ENCODE measurements at places on chromosomes 4 and X. TPM values are rescaled to one million over a fixed set of nuclear protein-coding genes. Genes with fewer than 3 reads are reported as not detected.

DNA sequence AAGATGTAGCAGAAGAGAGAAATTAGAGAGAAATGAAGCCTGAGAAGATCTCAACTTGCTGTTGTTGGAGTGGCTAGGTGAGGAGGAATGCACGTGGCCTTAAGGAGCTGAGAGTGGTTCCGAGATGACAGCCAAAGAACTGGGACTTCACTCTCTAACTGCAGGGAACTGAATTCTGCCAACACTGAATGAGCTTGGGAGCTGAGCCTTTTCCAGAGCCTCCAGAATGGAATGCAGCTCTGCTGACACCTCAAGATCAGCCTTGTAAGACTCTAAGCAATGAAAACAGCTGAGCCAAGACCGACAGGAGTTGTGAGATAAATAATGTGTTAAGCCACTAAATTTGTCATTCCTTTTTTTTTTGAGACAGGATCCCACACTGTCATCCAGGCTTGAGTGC is 73.0 kb downstream of the TLL1 start:
- DNase-seq: no peak

- no peak for DNase-seq
Observed at GRCh38 chrX:108439426-108439942, at the start of gene COL4A5. TSS of gene COL4A5 (plus strand) at chrX:108439838. CDS start at chrX:108440126, 288 bp downstream.

GRCh38 chr4:105990933-105991332 is 95.7 kb downstream of the NPNT start:
- peak; percentile 87 for DNase-seq

GRCh38 chr4:148469938-148470337 is 27.7 kb upstream of the NR3C2 start:
- no peak for DNase-seq

- DNase-seq: no peak
Observed at GRCh38 chr4:181939199-181939945, 303.8 kb upstream of the TENM3 start.

GRCh38 chr4:117134386-117134785 is 49.0 kb upstream of the TRAM1L1 start:
- peak; percentile 51 for DNase-seq

DNA sequence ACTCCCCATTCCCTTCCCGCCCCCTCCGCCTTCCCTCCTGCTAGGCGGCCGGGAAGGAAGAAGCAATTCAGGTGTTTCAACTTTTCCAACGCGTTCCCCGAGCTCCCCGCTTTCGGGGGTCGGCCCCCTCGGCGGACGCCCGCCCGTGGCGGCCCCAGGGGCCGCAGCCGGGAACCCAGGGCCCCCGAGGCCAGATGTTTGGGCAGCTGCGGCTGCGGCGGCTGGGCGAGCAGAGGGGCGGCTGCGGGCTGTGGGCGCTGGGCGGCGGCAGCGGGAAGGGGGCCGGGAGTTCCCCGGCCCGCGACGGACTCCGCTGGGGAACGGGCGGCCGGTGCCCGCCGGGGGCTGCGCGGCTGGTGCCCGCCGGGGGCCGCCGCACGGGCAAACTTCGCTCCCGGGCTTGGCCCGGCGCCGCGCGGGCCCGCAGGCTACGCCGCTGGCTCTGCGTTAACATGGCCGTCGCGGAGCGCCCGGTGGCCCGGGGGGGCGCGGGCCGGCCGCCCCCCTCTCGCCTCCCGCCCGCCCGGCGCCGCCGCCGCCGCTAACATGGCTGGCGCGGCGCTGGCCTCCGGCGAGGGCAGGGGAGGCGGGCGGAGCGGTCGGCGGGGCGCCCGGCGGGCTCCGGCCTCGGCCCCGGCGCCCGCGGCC is 510 bp downstream of the HMGB3 start:
- DNase-seq: no peak

DNA sequence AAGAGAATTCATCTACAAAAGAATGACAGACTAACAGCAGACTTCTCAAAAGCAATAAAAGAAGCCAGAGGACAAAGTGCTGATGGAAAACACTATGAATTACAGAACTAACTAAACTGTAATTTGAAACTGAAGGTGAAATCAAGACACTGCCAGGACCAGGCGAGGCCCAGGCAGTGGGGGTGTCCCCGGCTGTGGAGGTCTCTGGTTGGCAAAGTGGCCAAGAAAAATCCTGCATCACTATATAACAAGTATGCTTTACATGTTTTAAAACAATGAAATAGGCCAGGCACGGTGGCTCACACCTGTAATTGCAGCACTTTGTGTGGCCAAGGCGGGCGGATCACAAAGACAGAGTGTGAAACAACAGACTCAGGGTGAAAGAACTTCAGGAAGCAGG is 32.9 kb downstream of the CHM start:
- DNase-seq: no peak

DNA sequence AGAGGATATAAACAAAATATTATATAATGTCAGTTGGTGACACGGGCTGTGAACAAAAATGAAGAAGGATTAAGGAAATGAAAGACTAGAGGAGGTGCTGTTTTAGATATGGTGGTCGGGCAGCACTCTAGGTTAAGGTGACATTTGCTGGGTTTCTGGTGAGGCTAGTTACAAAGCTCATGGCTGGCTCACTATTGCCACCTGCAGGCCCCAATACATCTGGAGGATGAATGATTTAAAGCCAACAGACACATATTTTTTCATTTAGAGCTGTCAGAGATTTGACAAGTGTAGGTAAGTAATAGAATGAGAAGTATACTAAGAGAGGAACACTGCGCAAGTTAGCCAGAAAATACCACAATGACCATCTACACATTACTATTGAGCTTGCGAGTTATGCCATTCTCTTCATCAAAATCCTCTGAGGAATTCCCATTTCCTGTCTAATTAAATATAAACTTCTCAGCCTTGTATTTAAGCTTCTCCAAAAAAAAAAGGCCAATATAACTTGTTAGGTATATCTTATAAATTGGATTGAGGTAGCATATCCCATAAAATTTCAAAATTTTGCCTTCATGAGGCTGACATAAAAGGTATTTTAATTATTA is 6.4 kb upstream of the FGG start:
- peak; percentile 2 for DNase-seq

DNA sequence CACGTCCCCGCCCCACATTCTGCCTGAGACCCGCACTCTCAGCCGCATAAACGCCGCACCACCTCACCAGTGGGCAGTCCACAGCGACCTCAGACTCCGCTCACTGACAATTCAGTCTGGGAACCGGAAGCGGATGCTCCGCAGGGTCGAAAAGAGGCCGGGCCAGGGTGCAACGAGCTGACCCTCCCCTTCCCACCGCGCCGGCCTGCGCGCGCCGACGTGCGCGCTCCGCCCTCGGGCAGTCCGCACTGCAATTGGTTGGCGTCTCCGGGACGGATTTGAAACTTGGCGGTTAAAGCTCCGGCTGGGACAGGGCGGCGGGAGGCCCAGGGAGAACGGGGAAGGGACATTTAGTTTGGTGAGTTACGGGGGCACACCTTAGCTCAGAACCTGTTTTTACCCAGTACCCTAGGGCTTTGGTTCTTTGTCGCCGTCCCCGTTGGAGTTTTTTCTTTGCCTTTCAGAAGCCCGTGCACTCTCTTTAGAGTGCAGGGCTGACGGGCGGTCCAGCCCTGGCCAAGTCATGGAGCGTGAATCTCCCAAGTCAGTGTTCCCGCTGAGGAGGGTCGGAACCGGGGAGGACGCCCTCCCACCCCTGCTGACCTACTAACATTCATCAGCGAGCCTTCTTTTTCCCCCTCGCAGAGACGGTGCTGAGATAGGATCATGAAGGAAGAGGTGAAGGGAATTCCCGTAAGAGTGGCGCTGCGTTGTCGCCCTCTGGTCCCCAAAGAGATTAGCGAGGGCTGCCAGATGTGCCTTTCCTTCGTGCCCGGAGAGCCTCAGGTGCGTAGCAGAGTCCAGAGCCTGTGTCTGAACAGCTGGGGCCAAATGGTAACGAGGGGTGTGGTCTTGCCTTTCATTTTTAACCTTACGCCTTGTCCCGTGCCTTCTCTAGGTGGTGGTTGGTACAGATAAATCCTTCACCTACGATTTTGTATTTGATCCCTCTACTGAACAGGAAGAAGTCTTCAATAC is at the start of the genes KIF4A and PDZD11:
KIF4A (plus strand) TSS at position 312 of the 978 bp plus-strand sequence; CDS start at position 667, 355 bp downstream.
PDZD11 (minus strand) TSS at position 135 of the 978 bp plus-strand sequence. CDS start 586 bp downstream, outside the sequence.
- DNase-seq: peak; percentile 71

DNA sequence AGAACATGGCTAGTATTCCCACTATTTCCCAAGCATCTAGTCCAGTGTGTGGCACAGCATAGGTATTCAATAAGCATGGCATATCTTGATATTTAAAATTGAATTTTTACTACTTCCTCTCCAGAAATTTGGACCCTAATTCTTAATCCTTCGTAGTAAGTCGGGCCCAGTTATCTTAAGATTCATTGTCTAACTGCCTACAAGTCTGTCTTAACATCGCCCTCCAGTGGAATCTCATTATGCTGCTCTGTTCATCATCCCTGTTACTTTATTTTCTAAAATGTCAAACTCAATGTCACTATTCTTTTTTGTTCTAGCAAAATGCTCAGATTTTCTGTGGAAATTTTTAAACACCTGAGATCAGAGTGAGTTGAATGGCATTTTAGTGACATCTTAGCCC is 606.2 kb downstream of the KLHL13 start:
- DNase-seq: no peak

DNA sequence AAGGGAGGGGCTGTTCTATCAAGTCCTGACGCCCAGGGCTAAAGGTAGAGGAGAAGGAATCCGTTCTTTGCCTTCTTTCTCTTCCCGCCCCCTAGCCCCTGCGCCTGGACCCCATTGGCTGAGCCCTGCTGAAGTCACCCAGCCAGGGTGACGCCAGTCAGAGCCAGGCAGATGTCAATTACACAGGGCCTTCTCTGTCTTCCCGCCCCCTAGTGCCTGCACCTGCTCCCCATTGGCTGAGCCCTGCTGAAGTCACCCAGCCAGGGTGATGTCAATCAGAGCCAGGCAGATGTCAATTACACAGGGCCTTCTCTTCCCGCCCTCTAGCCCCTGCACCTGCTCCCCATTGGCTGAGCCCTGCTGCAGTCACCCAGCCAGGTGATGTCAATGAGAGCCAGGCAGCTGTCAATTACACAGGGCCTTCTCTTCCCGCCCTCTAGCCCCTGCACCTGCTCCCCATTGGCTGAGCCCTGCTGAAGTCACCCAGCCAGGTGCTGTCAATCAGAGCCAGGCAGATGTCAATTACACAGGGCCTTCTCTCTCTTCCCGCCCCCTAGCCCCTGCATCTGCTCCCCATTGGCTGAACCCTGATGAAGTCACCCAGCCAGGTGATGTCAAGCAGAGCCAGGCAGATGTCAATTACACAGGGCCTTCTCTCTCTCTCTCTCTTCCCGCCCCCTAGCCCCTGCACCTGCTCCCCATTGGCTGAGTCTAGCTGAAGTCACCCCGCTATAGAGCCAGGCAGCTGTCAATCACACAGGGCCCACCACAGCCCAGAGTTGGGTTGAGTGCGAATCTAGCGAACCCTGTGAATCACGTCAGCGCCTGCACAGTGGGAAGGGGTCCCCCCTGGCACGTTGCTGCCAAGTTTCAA is 46.4 kb downstream of the ASMT start:
- no peak for DNase-seq

SCML2 gene
- 8.7 TPM for total RNA-seq

CSTF2 gene
- 10.6 TPM for total RNA-seq

RBMXL3 gene
- total RNA-seq: not detected
